ENCODE measurements at places on chromosomes 5 and 9.

DNA sequence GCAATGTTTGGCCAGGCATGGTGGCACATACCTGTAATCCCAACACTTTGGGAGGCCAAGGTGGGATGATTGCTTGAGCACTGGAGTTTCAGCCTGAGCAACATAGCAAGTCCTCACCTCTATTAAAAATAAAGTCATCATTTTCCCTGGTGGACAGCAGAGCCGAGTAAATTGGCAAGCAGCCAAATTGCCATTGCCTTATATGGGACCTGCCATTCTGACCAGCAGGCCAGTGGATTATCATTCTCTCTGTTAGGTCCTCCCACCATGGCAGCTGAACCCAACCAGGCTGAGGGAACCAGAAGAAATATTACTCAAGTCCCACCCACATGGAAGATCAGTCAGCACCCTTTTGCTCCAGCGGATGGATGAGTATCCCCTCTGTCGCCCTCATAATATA is 1829.9 kb downstream of the EFNA5 start:
- no peak for DNase-seq

DNA sequence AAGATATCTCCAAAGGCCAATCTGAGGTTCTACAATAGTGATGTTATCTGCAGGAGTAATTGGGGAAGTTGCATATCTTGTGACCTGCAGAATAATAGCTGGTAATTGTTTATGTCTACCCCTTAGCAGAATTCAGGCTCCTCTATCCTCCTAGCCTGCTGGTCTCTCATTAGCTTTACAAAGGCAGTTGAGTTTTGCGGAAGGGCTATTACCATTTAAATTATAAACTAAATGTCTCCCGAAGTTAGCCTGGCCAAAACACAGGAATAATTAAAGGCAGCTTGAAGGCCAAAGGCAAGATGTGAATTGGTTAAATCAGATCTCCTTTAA is 168.7 kb downstream of the TTC39B start:
- no peak for DNase-seq

- no peak for DNase-seq
These were observed 6.4 kb downstream of the LMBRD2 start for GRCh38 chr5:36145311-36145710.

GRCh38 chr5:160485364-160485969 is 63.8 kb downstream of the PTTG1 start:
- no peak for DNase-seq

DNA sequence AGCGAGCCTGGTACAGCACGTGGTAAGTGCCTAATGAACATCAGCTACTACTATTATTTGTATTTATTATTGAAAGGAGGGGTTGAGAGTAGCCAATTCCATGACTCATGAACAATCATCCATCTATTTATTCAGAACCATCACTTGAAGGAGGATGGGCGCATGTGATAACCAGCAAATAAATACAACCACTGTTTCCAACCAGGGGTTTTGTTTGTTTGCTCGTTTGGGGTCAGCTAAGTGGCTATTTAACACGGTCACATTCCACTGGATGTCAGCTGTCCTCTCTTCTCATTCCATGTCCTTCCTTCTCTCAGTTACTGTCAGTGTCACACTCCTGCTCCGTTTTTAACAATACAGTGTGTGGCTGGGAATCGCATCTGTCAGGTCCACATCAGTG is 8.6 kb downstream of the RAPGEF1 start:
- no peak for DNase-seq

DNA sequence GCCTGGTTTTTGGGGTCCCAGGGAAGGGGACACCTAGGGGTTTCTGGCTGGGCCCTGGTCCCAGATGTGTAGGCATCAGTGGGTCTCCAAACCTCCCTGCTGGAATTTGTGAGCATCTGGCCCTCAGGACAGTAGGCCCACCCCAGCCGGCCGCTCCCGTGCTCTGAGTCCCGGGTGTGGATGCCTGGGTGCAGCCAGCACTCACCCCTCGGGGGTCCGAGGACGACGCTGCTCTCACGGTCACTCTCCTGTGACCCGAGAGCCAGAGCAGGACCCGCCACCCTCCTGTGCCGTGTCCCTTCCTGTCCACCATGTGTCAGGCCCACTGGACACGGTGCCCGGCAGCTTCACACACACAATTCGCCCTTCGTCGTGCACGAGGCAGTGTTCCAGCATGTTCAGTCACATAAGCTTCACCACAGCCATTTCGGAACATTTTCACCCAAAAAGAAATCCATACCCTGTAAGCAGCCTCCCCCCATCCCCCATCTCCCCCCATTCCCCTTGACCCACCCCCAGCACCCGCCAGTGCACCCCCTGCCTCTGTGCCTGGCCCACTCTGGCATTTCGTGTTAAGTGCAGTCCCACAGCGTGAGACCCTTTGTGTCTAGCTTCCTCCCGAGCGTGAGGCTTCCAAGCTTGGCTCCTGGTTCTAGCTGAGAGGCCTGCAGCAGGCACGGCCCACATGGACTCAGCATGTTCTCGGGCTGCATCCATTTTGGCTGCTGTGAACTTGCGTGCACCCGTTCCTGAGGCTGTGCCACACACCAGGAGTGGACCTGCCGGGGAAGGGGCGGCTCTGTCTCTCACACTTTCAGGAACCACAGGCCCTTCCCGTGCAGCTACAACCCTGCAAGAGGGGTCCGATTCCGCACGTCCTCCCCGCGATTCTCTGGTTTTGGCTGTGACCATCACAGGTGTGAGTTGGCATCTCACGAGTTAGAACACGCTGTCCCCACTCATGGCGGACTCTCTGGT is 40.5 kb downstream of the NKD2 start:
- DNase-seq: no peak

- DNase-seq: peak; percentile 30
These were observed 529.1 kb upstream of the SEMA6A start for GRCh38 chr5:117103703-117104102.

DNA sequence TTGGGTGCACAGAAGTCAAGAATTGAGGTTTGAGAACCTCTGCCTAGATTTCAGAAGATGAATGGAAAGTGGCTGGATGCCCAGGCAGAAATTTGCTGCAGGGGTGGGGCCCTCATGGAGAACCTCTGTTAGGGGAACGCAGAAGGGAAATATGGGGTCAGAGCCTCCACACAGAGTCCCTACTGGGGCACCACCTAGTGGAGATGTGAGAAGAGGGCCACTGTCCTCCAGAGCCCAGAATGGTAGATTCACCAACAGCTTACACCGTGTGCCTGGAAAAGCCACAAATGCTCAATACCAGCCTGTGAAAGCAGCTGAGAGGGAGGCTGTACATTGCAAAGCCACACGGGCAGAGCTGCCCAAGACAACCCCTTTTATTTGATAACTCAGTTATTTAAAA is 383.5 kb downstream of the TLE4 start:
- DNase-seq: no peak

DNA sequence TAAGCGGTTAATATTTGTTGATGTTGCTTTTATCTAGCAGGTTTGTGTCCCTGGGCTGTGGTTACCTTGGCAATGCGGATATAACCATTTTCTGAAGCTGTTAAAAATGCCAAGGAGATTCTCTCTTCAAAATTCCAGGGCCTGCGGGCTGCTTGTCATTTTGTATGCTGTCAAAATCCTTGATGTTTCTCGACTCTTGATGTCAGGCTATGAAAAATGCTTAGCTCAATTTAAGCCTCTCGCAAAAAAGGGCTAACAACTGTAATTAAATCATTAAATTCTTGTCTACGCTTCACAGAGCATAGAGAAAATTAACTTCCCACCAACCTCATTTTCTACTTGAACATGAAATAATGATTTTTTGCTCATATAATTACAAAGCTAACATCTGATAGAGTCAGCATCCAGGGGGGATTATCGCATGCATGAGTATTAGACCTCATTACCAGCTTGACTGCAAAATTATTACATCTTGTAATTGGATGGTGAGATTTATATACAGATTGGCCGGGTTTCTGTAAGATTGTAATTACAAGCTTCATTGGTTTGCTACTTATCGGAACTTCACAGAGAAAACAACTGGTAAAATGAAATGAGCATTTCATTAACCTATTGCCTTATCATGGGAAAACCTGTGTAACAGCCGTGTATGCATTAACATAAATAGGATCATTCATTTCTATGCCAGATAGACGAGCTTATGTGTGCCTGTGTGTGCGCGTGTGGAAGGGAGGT is 83.1 kb upstream of the IRX1 start:
- DNase-seq: no peak

DNA sequence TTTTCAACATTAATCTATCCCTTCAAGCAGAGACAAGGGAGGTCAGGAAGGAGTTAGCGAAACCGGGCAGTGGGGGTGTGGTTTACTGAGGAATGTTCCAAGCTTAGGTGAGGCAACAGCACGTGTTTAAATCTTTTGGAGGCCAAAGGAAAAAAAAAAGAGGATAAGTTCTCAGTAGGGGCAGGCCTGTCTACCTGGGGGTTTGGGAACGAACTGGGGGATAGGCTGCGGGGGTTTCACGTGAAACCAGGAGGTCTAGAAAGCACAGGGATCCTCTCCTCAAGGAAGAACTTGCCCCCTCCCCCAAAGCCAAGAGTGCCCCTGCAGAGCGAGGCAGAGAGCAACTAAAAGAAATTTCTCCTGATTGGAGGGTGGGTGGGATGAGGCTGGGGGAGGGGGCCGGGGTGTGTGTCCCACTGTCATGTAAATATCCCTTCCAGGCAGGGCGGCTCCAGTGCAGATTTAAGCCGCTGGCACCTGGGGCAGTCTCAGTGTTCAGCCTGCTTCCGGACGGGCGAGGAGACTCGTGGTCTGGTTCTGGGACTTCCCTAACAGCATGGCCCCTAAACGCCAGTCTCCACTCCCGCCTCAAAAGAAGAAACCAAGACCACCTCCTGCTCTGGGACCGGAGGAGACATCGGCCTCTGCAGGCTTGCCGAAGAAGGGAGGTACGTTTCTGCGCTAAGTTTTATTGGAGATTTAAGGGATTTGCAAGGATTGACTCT is 5.5 kb upstream of the SET start:
- peak; percentile 35 for DNase-seq

GRCh38 chr5:67496051-67496450 is 299.5 kb upstream of the CD180 start:
- DNase-seq: no peak

DNA sequence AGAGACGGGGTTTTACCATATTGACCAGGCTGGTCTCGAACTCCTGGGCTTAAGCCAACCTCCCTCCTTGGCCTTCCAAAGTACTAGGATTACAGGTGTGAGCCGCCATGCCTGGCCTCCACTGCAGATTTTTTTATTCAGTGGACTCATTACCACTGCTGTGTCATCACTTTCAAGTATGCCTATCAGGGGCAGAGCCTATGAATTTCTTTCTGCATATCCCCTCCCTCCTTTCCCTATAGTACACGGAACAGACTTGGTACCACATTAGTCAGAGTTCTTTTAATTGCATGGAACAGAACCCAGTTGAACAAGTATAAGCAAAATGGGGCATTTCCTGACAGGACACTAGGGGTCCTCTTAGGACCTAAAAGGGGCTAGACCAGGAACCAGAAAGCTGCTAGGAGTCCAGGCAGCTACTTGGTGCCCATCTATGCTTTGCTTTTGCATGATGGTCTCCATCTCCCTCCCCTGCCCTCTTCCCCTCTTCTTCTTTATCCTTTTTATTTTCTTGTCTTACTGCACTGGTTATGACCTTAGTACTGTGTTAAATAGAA is 5.8 kb downstream of the BSPRY start:
- peak; percentile 27 for DNase-seq

DNA sequence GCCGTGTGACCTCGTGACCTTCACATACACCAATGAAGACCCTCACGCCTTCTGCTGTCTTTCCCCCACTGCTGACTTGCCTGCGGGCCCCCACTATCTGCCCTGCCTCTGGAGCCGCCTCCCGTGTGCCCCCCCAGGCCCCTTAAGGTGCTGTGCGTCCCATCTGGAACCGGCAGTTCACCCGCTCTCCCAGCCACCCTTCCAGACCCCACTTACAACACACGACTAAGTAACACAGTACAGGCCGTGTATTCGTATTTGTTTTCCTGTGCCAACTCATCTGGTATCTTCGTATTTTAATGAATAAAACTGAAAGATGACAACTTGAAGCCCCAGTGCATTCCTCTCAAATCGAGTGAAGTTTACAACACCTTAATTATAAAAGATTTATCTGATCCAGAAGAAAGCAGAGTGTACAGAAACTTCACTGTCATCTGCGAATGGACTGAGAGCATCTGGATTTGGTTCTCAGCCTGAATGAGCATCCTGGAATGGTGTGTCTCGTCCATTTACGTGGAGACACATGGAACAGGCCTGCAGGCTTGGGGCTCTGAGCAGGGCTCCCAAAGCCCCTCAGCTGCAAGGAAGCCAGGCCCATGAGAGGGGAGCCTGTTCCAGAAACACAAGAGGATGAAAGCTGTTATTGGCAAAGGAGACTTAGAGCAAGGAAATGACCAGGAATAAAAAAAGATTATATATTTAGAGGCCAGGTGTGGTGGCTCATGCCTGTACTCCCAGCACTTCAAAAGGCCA is 21.9 kb upstream of the TERT start:
- DNase-seq: no peak

DNA sequence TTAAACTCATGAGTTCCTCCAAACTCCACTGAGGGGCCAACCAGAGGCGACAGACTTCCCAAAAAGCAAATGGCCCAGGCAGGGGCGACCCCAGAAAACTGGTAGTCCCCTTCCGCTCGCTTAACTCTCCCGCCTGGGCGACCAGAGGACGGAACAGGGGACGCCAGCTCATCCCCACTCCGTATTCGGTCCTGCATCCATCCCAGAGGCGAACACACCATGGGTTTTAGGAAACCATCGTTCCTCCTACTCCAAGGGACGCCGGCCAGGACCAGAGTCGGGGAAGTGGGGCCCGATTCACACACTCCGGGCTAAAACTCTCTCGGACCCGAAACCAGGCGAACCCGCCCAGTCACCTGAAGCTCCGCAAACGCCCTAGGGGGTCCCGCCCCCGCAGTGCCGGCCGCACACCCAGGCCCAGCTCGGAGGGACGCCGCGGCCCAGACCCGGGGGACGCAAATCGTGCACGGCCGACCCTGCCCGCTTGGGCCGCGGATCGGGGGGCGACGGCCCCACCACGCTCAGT is 478 bp downstream of the TEX10 start:
- peak; percentile 40 for DNase-seq

- no peak for DNase-seq
These were observed 34.5 kb downstream of the SLC1A3 start for GRCh38 chr5:36640949-36641348.

DNA sequence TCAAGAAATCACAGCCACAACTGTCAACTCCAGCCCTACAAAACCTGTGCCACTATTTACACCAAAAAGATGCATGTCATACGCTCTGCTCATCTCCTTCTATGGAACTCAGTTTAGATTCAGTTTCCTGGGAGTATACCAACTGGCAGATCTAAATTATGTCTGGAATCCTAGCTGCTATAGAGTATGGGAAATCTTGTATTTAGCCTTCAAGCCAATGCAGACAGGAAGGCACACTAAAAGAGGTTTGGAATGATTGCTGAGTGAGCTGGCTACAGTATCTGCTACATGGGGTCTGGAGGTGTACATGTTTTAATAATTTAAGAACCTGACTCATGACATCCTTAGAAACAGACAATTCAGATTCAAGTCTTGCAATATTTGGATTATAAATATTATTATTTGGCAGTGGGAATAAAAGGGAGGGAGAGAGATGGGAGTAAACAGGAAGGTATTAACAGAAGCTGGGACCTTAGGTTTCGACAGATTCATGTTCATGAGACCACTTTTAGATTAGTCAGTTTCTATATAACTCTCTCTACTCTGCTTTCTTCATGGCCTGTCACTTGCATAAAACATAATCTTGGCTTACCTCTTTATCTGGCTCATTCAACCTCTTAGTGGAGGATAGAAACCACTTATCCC is 178.8 kb upstream of the HAPLN1 start:
- no peak for DNase-seq

- DNase-seq: no peak
These were observed 146.8 kb downstream of the MUSK start for GRCh38 chr9:110815361-110815760.

- peak; percentile 55 for DNase-seq
These were observed 36.5 kb upstream of the RAD23B start for GRCh38 chr9:107246259-107247254.

All from RPMI7951 (cell line).